ENCODE measurements at places on chromosomes 16 and 17.

GRCh38 chr17:58416937-58417299 lies 416 bp downstream of the RNF43 start:
- no peak for DNase-seq

DNA sequence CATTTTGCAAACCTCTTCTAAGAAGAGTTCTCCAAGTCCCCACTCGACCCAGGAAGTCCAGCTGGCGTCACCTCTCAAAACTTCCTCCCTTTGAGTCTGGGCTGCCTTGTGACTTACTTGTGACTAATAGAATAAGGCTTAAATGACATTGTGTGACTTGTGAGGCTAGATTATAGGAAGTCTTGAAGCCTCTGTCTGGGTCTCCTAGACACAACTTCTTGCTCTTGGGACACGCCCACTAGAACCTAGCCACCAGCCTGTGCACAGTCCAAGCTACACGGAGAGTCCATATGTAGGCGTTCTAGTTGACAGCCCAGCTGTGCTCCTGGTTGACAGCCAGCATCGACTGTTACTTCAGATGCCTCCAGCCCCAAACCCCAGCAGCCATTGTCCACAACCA lies 66.7 kb upstream of the TANC2 start:
- DNase-seq: no peak

- no peak for DNase-seq
Measured at GRCh38 chr17:46100590-46100989, 92.6 kb downstream of the KANSL1 start.

DNA sequence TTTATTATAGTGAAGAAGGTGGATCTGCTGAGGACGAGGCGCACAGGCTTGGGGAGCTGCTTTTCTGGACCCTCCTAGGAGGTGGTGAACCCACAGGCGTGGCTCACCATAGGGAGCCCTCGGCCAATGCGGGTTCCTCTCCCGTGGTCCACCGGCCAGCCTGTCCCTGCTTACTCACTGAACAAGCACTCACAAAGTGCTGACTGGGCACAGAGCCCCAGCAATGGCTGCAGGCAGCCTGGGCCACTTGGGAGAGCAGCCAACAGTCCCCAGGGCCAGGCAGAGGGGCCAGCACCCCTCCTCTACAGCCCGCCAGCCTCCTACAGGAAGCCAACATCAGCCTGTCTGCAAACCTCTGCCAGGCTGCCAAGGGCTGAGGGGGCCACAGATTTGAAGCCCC lies 19.1 kb upstream of the NCBP3 start:
- no peak for DNase-seq

GRCh38 chr16:19939553-19939952 lies 54.9 kb upstream of the GPRC5B start:
- DNase-seq: no peak

GRCh38 chr17:47615766-47616424 lies 33.8 kb upstream of the KPNB1 start:
- no peak for DNase-seq

GRCh38 chr16:88454523-88454947 lies 1.5 kb downstream of the ZFPM1 start:
- DNase-seq: peak; percentile 85

DNA sequence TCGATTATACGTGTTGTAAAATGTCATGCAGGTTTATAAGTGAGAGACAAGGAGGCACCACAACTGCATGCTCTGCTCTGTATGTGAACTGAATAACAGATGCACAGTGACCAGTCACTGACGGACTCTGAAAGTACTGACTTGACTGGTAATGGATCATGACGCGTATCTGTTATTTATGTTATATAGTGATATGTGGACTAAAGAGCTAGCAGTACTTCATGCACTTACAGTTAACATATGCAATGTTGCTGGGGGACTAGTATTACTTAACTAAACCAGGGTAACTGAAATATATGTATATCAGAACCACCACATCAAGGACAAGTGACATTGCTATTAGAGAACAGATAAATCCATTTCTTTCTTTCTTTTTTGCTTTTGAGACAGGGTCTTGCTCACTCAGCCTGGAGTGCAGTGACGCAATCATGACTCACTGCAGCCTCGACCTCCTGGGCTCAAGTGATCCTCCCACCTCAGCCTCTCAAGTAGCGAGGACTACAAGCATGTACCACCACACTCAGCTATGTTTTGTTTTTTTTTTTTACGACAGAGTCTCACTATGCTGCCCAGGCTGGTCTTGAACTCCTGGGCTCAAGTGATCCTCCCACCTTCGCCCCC lies 17.2 kb downstream of the COIL start:
- DNase-seq: no peak

GRCh38 chr16:6495486-6496210 lies 837.0 kb upstream of the RBFOX1 start:
- DNase-seq: no peak

DNA sequence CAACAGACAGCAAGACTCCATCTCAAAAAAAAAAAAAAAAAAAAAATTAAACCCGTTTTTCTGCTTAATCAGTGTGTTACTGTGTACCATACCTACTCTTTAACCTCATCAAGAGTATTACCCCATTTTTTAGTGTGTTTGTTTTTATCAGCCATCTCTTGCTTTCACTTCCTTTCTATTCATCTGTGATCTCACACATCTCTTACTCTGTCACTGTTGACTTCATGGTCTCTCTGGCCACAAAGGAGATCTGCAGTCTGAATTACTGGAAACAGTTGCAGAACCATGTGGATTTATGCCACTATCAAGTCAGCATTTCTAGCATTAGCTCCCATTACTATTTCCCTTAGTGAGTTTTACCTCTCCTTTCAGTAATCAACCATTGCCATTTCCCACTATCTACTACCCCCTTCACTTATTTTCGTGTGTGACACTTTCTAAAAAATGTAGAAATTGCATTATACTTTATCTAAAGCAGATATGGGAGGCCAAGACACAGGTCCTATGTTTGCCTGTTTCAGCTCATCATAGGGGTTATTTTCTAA lies 20.1 kb downstream of the NDEL1 start:
- no peak for DNase-seq

GRCh38 chr17:5424909-5425308 lies 4.9 kb downstream of the RPAIN start:
- DNase-seq: no peak

DNA sequence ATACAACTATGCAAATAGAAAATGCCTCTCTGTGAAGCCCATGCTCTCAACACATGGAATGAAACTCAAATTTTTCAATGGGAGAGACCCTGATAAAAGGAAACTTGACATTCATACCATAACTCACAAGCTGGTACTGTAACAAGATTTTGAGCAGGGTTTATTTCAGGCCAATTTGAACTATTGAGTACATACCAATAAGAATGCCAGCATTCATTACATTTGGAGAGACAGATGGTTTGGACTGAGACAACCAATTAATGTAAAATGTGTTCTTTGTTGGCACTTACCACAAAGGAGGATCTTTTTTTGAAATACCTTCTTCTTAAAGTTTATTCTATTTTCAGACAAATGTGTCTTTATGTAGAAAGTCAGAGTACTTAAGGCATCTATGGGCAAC lies 1357.0 kb upstream of the GOT2 start:
- no peak for DNase-seq

DNA sequence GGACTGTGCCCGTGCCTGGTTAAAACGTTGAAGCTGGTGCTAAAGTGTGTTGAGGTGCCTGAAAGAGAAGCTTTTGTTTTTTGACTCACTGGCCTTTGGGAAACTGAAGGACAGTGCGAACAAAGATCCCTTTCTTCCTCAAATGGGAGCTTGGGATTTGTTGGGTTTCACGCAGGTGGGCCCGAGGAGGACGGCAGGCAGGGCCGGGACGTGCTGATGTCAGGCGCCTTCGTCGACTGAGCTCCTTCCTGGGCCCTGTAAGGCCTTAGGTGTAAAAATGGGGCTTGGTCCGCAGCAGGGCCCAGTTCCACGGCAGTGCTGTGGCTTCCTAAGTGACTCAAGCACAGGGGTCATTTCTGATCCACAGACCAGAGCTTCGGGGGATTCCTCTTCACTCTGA lies 106.9 kb downstream of the BANP start:
- DNase-seq: no peak

DNA sequence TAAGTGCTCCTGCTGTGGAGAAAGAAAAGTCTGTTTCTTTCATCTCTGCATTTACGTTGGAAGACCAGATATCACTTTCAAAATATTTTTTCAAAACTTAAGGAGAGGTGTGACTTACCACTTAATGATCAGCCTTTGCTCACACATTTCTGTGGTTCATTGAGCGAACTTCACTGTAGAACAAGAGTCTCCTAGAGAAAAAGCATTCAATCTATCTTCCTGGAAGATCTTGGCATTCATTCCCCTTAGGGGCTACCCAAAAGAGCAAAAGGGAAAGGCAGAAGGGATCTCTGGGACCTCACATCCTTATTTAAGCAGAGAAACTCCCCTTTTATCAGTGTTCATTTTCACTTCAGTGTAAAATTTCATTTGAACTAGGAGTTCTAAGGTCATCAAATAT lies 61.2 kb downstream of the HS3ST3A1 start:
- DNase-seq: no peak

DNA sequence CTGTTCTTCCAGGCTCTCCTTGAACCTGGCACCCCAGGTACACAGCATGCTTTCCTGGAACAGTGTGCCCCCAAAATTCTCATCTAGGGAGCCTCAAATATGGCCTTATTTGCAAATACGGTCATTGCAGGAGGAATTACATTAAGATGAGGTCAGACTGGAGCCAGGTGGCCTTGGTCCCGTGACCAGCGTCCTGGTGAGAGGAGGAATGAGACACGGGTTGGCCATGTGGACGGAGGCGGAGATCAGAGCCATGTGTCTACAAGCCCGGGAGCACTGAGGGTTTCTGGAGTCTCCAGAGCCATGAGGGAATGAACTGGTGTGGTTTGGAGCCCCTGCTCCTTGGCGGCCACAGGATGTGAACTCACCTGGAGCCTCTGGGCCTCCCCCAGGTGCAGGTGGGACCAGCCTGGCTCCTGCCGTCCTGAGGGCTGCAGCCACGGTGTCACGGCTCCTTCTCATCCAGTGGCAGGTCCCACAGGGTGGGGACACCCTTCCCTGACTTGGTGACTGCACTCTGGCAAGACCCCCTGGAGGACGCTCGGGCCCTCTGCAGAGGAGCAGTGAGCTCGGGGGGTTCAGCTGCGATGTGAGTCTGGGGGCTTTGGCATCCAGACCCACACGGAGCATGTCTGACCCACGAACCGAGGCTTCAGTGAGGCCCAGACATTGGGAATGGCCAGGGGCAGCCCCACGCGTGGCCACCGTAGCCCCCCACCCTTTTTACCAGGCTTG lies 21.8 kb upstream of the GNG13 start:
- DNase-seq: no peak

DNA sequence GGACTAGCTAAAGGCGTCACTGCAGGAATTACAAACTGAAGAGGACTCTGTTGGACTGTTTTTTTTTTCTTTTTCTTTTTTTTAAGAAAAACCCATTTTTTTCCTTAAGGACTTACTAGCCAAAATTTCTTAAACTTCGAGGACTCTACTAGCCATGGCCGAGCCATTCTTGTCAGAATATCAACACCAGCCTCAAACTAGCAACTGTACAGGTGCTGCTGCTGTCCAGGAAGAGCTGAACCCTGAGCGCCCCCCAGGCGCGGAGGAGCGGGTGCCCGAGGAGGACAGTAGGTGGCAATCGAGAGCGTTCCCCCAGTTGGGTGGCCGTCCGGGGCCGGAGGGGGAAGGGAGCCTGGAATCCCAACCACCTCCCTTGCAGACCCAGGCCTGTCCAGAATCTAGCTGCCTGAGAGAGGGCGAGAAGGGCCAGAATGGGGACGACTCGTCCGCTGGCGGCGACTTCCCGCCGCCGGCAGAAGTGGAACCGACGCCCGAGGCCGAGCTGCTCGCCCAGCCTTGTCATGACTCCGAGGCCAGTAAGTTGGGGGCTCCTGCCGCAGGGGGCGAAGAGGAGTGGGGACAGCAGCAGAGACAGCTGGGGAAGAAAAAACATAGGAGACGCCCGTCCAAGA lies 878 bp downstream of the HEXIM1 start:
- peak; percentile 88 for DNase-seq

- no peak for DNase-seq
Measured at GRCh38 chr16:46859719-46860152, 24.4 kb upstream of the GPT2 start.

DNA sequence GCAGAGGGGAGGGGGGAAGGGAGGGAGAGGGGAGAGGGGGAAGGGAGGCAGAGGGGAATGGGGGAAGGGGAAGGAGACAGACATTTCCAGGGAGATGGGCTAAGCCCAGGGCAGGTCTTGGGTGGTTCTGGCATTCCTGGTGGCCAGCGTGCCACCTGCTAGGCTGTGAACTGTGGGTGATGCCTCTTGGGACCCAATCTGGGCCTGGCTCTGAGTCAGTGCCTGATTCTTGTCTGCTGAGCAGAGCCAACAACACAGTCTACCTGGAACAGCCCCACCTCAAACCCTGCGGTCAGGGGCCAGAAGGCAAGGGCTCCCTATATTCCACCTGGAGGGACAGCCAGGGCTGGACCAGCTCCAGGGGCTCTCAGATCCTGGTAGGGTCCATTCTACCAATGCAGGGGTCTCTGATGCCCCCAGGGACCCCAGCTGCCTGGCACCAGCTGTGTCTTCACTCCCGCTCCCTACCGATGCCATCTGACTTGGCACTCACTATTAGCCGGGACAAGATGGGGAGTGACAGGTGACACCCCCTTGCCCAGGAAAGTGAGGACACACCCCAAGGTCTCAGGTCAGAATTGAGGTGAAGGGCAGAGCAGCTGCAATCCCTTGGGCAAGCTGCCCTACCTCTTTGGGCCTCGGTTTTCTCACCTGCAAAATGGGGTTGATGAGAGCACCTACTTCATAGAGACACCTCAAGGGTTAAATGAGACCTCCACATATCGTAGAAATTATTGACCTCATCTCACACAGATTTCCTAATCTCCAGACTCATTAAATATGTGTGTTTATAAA lies 87.2 kb downstream of the LITAF start:
- DNase-seq: no peak

DNA sequence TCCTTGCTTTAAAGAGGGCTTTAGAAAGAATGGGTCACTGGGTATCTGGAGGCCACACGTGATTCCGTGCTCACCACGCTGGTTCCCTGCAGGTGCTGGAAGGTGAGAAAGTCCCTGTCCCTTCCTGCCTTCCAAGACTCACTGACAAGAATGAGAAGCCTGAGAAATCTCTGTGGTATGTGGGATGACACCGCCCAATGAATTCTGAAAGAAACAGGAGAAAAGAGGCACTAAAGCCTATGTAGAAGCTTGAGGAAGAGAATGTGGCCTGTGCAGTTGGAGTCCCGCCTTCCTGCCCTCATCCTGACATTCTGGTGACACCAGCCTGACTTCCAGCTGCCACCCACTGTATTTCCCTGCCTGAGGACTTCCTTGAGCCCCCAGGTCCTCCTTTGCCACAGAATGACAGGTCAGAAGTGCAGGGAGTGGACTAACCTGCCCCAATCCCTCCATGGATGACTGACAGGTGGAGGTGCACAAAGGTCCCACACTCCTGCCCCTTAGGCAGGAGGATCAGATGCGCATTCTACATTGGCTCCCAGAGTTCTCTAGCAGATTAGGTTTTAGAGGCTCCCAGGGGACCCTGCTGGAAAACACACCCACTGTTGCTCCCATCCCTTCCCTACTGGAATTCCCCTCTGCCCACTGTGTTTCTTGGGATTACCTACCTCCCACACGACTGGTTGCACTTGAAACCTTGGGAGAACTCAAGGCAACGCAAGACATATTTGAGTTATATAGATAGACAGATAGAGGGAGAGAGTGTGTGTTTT lies 38.6 kb upstream of the TENT4B start:
- no peak for DNase-seq

- no peak for DNase-seq
Measured at GRCh38 chr17:78986048-78986648, 6.4 kb upstream of the LGALS3BP start.

- no peak for DNase-seq
Measured at GRCh38 chr17:81436294-81436849, 41.1 kb downstream of the BAHCC1 start.

- no peak for DNase-seq
Measured at GRCh38 chr17:9151091-9151490, 129.8 kb downstream of the NTN1 start.

GRCh38 chr16:73268366-73268993 lies 220.6 kb upstream of the ZFHX3 start:
- DNase-seq: no peak

Data from activated CD8-positive, alpha-beta memory T cell treated with anti-CD3 and anti-CD28 coated beads for 24 hours (primary cell).